ENCODE measurements at places on chromosomes 6 and 20. TPM values are rescaled to one million over a fixed set of nuclear protein-coding genes. Genes with fewer than 3 reads are reported as not detected.

DNA sequence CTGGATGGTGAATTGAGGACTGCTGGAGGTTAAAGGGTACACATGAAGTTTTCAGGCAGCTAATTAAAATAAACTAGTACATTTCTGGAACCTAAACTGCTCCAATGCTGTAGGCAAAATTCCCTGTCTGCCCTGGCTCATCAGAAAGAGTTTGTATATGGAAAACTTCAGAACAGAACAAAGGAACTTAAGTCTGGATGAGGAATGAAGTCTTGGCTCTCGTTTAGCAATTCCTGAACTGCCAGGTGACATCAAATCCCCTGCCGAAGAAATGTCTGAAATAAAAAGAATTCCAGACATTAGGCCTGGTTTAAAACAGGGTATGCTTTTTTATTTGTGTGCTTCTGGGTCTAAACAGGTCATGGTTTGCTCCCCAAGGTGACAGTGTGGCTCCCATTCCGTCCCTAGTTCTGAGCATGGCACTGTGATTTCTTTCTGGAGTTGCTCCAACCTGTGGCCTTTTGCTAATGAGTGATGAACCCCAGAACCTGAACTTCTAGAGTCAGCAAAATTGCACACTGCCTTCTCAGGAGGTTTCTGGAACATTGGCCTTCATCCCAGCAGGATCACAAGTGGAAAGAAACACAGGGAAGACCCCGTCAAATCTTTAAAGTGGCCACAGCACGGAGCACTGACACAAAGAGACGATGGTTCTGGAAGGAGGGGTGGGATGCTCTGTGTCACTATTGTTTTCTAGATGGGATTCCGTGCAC, 129.4 kb upstream of the NAA20 start:
- no peak for DNase-seq

- no peak for DNase-seq
These were observed 704.3 kb downstream of the TFAP2A start for GRCh38 chr6:9710574-9710973.

DNA sequence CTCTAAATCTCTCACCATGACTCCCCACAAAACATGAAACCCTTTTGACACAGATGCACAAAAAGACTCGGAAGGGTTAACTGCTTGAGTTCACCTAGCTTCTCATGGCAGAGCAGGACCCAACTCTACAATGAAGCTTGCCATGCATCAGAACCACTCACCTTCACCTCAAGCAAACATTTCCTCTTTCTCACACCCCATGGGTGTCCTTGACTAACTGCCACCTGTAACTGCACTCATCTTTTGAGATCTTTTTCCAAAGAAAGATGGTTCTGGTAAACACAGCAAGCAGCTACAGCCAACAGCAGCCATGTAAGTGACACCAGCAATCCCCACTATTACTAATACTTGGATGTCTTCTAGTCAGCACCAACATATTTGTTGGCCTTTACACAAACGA, 76.5 kb downstream of the EFHC1 start:
- no peak for DNase-seq

DNA sequence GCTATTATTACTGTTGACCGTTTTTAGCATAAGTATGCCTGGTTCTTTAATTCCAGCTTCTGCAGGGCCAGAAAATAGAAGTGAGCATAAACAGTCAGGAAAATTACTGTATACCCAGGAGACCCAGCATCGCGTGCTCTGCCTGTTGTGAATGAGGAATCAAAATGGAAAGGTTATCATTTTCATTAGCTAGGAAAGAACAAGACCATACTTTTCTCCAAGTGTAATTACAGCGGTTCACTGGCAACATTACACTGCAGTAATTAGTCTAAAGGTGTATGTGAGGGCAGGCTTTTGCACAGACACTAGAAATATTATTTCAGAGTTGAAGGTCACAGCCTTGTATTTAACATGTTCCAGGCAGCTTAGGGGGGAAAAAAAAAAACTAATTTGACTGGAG, 403.8 kb upstream of the SOX4 start:
- DNase-seq = no peak

DNA sequence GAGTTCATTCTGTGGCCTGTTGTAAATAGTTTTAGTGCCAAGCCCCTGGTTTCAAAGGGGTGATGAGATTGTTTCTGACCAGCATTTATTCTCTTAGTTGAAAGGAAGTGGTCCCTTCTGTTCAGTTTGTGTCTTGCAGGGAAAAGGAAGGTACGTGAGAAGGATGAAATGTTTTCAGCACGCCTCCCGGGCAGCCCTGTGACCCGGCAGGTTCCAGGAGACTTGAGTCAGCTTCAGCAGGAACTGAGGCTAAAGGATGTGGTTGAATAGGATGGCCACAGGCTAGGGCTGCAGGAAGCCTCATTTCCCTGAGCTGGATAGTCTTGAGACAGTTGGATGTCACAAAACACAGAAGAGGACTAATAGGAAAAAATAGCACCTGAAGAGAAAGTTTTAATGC, 132.4 kb upstream of the SYNDIG1 start:
- no peak for DNase-seq

DNA sequence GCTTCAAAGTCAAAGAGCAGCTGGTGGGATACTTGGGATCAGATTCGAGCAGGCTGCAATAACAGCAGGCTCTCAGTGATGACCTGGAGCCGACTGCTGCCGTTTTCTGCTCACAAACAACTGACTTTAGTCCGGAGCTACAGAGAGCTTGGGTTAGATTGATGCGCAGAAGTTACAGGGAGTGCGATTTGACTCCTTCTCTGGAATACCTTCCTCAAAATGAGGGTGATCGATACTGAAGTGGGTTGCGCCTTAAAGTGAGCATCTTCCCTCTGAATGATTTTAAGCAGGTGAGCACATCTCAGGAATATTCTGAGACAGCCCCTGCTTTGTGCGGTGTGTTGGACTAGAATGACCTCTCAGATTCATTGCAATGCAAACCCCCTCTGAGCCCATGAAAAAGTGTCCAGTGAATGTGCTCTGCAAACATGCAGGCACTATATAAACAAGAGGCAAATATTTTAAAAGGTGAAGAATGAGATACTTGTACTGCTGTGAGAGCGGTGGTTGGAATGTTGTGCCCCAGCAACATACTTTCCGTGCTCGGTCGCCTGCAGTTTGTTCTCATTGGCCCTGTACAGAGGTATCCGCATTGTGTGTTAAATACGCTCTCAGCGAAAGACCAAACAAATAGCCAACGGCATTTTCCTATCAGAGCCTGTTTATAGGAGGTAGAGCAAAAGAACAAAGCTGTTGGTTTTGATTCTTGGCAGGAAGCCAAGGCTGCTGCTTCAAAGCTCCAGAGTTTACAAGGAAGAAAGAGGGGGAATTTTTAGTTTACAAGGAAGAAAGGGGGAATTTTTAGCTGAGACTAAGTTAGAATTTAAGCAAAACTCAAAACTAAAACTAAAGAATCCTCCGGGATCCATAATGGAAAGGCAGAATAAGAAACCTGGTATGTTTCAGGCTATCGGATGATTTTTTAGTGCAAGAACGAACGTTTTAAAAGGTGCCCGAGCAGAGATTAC, 67.7 kb downstream of the PHACTR2 start:
- DNase-seq = no peak

DNA sequence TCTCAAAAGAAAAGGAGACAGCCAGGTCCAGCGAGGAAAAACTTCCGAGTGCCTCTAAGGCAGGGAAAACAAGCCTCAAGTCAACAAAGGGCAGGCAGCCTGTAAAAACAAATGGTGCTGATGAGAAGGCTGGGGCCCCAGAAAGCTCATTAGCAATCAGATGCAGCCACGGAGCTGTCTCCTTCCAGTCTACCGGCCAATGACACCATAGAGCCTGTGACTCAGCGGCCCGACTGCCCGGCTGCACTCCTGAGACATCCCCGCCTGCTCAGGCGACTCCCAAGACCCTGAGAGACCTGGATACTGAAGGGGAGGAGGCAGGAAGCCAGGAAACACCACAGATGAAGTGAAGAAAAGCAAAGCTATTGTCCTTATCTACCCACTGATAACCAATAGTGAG, 120.1 kb upstream of the HDDC2 start:
- DNase-seq = peak; percentile 72

DNA sequence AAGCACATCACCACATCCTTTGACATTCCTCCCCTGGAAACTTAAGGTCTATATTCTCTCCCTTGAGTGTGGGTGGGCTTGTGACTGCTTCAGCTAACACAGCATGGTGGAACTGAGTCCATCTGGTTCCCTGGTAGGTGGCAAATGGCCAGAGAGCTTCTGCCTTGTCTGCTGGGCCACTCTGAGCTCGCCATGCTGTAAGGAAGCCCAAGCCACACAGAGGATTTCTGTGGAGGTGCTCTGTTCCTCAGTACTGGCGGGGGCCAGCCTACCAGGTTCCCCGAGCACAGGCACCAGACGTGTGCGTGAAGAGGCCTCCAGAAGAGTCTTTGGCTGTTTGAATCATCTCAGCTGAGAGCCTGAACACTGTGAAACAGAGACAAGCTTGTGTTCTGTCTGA, 41.6 kb upstream of the PMEPA1 start:
- DNase-seq = no peak

- DNase-seq = no peak
These were observed 37.8 kb downstream of the FAM184A start for GRCh38 chr6:119040636-119041035.

- no peak for DNase-seq
These were observed 524.6 kb upstream of the JARID2 start for GRCh38 chr6:14721103-14721758.

- no peak for DNase-seq
These were observed 157.0 kb downstream of the SOX4 start for GRCh38 chr6:21750575-21750974.

DNA sequence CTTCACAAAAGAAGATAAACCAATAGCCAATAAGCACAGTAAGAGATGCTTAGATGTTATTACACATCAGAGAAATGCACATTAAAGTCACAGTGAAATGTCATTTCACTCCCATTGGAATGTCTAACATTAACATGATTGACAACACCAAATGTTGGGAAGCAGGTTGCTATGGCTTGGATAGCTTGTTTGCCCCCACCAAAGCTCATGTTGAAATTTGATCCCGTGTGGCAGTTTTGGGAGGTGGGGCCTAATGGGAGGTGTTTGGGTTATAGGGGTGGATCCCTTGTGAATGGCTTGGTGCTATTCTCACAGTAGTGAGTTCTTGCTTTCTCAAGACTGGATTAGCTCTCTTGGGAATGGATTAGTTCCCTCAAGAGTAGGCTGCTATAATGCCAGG, 44.8 kb downstream of the MRAP2 start:
- no peak for DNase-seq

GRCh38 chr20:58458342-58459057, 56.7 kb downstream of the APCDD1L start:
- DNase-seq = no peak

DNA sequence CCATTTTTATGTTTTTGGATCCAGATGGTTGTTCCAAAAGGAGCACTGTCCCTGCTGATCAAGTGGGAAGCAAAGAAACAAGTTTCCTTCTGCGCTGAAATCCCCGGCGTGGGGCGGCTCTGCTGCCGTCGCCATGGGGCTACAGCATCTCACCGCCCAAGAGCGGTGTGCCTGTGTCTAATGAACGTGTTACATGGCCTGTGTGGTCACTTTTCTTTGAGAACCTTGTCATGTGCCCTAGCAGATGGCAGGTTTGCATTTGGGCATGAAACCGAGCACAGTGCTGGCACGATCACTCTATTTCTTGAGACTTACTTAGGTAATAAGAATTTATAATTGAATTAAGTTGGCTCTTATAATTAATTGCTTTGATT, 51.9 kb downstream of the ZDHHC14 start:
- DNase-seq = no peak

DNA sequence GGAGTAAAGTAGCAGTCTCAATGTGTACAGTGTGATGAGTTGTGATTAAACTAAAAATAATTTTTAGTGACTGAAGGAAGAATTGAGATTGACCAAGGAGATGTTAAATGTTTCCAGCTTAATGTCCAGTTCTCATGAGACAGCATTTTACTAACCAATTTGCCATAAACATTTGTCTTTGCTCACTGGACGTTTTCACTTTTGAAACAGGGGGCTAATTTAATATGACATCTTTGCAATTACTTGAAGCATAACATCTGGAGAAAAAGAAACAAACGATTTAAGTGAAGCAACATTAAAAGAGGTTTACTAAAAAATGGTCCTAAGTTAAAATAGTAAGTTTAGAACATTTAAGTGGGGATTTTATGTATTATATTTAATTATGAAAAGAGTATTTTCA, 443.8 kb downstream of the BCKDHB start:
- no peak for DNase-seq

GRCh38 chr6:166924531-166924930, 31.8 kb downstream of the RNASET2 start:
- DNase-seq = no peak

DNA sequence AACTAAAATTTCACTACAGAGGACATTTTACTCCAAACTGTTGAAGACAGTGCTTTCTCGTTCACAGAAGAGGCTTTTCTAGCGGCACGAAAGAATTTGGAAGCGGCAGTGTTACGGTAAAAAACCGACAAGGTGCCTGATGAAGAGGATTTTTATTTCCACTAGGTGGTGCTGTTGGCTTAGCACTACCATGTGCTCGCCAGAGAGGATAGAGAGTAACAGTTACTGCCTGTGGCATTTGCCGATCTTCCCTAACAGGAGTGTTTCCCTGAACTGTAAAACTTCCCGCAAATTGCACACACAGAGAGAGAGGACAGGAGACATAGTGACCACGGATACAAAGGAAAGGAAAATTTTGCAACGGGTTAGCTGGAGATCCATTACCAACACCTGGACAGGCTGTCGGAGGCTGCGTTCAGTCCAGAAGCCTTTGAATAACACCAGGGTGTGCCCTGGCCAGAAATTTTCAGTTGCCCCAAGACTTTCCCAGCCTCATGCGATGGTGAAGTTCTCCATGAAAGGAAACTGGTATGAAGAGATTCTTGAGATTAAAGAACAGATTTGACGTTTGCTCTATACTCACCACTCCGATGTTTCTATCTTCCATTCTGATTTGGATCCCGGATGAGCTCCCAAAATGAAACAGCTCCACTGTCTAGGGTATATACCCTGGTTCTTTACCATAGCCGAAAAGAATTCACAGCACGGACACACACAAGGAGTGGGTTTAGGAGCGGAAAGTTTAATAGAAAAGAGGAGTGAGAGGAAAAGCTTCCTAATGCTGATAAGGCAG, 48.1 kb downstream of the HLA-DPB1 start:
- DNase-seq = no peak

Gene NKAPL
- total RNA-seq = 6.4 TPM

Gene DUSP15
- 7.2 TPM for total RNA-seq

Gene SRMS
- total RNA-seq = not detected

Gene CGA
- total RNA-seq = not detected

Gene RGS17
- total RNA-seq = 0.23 TPM

Gene MYH7B
- 125 TPM for total RNA-seq

Gene SNX14
- 37.7 TPM for total RNA-seq

Gene RIPOR3
- total RNA-seq = 3.5 TPM

Gene ANGPT4
- total RNA-seq = not detected

Gene ARHGAP18
- total RNA-seq = 6.5 TPM

Gene CDK5RAP1
- 23.9 TPM for total RNA-seq

Gene PAX1
- total RNA-seq = not detected

Measured in right cardiac atrium (tissue), 5 donors.